ENCODE measurements at places on chromosomes 4 and X. TPM values are rescaled to one million over a fixed set of nuclear protein-coding genes. Genes with fewer than 3 reads are reported as not detected.

Gene CTAG1B
- total RNA-seq: not detected

Gene DUSP9
- total RNA-seq: 0.05 TPM

Gene GAGE2A
- not detected for total RNA-seq

Gene PRRG3
- total RNA-seq: not detected

Gene FAM133A
- not detected for total RNA-seq

Gene SSX3
- not detected for total RNA-seq

Gene AFP
- total RNA-seq: not detected

Gene CFI
- 94.8 TPM for total RNA-seq

Gene DMP1
- total RNA-seq: not detected

Gene ATP2B3
- total RNA-seq: under 0.01 TPM

Gene NDNF
- 6.7 TPM for total RNA-seq

Gene GYPA
- total RNA-seq: not detected

Gene CTSO
- 9.3 TPM for total RNA-seq

Gene CPZ
- not detected for total RNA-seq

Gene TDO2
- total RNA-seq: not detected

Gene NWD2
- total RNA-seq: not detected

Gene S100P
- not detected for total RNA-seq

Gene NXF2
- total RNA-seq: not detected
